Stimulated activated CD8-positive, alpha-beta memory T cell treated with anti-CD3 and anti-CD28 coated beads, Interleukin-12 subunit alpha, Interleukin-12 subunit beta, amount 100 ng/mL, for 1 hour (primary cell): ENCODE measurements at places on chromosomes 16 and 17.

GRCh38 chr16:57178793-57179212 is 7.0 kb downstream of the PSME3IP1 start:
- no peak for DNase-seq

- no peak for DNase-seq
Observed at GRCh38 chr16:19354371-19354770, 63.3 kb upstream of the TMC5 start.

- DNase-seq = no peak
Observed at GRCh38 chr17:69812240-69812837, 262.7 kb upstream of the KCNJ16 start.

DNA sequence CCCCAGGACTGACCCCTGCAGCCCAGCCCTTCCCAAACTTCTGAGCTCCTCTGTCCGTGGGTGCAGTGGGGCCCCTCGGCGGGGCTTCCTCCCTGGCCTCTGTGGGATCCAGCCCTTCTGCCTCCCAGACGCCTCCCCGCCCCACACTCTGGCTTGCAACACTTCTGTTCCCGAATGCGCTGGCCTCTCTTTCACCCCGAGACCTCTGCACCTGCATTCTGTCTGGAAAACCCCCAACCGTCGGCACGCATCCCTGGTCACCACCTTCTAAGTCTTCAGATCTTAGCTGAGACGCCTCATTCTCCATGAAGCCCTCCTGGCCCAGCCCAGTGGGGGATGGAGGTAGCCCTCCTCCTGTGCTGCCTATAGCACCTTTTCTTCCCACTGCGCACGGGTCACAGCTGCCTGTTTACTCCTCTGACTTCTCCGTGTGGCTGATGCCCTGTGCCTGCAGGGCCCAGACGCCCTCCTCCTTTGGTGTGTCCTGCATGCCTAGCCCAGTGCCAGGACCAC is 26.4 kb downstream of the TMEM235 start:
- DNase-seq = no peak

GRCh38 chr17:16275024-16275423 is 58.0 kb downstream of the PIGL start:
- DNase-seq = no peak

DNA sequence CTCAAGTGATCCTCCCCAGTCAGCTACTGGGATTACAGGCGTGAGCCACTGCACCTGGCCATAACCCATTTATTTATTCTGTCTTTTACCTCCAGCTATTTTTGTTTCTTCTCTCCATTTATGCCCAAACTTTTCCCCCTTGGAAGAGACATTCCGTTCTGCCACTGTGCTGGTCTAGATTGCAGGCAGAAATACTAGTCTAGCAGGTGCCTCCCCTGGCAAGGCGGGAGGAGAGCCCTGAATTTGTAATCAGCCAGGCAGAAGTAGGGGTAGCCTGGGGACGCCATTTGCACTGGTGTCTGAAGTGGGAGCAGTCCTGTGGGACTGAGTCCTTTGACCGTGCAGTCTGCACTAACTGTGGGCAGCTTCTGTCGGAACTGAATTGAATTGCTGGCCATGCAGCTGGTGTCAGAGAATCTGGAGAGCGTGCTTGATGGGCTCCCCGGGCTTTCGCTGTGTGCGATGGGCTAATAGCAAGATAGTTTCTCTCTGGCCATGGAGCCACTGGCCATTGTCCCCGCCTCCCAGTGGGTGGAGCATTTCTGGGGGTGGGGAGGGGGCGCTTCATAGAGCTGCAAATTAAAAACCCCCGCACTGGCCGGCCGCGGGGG is 31.5 kb upstream of the LITAF start:
- DNase-seq = no peak

DNA sequence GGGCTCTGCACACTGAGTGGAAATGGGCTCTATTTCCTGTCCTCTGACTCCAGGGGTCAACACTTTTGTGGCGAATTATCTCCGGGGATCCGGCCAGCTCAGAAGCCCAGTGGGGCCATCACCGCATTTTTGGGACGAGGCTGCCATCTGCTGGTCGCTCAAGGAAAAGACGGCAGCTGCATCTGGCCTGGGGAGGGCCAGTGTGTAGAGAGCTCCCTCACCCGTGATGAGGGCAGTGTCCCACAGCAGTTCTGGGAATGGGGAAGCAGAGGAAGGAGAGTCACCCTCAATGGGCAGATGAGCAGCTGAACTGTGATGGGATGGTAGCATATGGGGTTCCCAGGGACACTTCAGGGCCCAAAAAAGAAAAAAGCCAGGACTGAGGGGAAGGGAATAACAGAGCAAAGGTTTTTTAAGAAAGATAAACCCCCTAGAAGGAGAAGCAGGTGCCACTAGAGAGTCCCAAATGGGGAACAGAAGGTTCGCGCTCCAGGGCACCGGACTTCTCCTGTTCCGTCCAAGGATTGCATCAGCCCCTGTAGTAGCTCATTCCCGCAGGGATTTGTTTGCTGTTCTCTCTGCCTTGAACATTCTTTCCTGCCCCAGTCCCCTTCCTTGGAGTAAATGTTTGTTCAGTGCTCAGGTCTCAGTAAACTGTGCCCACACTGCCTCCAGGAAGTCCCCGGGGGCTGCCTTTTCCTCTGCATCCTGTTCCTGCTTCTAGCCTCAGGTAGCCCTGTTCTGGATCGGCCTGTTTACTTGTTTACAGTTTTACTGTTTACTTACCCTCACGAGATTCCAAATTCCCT is 9.3 kb upstream of the ABCC12 start:
- DNase-seq = peak; percentile 43

DNA sequence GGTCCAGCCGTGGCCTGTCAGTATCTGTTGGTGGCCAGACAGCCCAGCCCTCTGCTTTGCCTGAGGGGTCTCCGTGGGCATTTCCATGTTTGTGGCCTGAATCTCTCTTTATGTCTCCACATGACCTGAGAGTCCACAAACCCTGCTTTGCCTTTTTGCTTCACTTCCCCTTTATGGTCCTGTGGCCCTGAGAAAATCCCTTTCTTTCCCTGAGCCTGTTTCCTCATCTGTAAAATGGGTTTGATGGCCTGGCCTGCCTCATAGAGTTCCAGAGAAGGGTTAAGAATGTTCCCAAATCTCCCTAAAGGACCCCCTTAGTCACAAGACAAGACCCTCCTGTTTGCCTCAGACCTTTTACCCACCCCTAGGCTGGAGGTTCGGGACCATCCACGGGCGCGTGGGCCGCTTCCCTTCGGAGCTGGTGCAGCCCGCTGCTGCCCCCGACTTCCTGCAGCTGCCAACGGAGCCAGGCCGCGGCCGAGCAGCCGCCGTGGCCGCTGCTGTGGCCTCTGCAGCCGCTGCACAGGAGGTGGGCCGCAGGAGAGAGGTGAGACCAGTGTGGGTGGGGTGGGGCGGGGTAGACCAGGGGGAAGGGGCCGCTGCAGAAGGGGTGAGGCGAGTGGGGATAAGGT is 26.2 kb upstream of the ALKBH5 start:
- no peak for DNase-seq

- no peak for DNase-seq
Observed at GRCh38 chr16:90046122-90046970, 27.1 kb upstream of the DBNDD1 start.

DNA sequence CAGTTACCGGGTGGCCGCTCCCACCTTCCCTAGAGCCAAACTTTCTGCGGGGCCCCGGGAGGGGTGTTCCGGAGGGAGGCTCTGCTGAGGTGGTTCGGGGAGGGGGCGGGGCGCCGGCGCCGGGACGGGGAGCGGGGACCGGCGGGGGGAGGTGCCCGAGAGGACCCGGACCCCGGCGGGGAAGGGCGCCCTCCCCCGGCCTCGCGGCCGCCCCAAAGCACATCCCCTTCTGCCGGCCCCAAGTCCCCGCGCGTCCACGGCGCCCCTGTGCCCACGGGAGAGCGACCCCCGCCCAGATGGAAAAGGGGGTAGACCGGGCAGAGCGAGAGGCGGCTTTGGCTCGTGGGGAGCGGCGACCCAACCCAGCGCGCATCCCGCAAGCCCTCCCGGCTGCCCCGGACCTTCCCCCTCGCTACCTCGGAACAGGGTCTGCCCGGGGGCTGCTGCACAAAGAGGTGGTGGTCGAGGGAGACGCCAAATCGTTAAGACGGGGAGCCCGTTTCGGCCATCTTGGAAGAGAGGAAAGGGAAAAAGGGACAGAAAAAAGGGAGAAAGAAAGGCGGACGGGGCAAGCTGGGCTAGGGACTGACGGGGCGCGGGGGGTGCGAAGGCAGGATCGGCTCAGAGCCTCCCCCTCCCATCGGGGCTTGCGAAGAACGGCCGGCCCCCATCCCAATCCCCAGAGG is 530 bp downstream of the PCGF2 start:
- DNase-seq = no peak

- no peak for DNase-seq
Observed at GRCh38 chr17:68700421-68700820, 99.3 kb upstream of the FAM20A start.

- DNase-seq = no peak
Observed at GRCh38 chr17:83014297-83014696, 65.1 kb upstream of the METRNL start.

DNA sequence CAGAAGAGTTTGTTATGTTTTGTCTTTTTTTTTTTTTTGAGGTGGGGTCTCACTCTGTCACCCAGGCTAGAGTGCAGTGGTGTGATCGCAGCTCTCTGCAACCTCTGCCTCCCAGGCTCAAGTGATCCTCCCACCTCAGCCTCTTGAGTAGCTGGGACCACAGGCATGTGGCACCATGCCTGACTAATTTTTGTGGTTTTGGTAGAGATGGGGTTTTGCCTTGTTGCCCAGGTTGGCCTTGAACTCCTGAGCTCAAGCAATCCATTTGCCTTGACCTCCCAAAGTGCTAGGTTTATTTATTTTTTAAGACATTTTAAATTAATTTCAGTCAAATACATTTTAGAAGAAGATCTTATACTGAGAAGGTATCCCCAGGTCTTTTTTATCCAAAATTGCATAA is 366.7 kb downstream of the KCNJ2 start:
- no peak for DNase-seq

GRCh38 chr16:84670063-84670462 is 21.8 kb downstream of the KLHL36 start:
- no peak for DNase-seq

GRCh38 chr17:15364615-15365014 is 23.2 kb upstream of the TEKT3 start:
- DNase-seq = no peak

- no peak for DNase-seq
Observed at GRCh38 chr16:84281074-84281473, 13.6 kb upstream of the WFDC1 start.

GRCh38 chr17:61837175-61838051 is 25.9 kb downstream of the BRIP1 start:
- DNase-seq = peak; percentile 19

- no peak for DNase-seq
Observed at GRCh38 chr16:62100651-62101050, 64.4 kb upstream of the CDH8 start.
